Caco-2 (cell line): ENCODE measurements at places on chromosomes 16 and 17.
A peak's percentile ranks its signal among the peaks of the same experiment; 100 is the strongest.

- no peak for DNase-seq
Observed at GRCh38 chr17:82237083-82237745, 8.4 kb downstream of the SLC16A3 start.

DNA sequence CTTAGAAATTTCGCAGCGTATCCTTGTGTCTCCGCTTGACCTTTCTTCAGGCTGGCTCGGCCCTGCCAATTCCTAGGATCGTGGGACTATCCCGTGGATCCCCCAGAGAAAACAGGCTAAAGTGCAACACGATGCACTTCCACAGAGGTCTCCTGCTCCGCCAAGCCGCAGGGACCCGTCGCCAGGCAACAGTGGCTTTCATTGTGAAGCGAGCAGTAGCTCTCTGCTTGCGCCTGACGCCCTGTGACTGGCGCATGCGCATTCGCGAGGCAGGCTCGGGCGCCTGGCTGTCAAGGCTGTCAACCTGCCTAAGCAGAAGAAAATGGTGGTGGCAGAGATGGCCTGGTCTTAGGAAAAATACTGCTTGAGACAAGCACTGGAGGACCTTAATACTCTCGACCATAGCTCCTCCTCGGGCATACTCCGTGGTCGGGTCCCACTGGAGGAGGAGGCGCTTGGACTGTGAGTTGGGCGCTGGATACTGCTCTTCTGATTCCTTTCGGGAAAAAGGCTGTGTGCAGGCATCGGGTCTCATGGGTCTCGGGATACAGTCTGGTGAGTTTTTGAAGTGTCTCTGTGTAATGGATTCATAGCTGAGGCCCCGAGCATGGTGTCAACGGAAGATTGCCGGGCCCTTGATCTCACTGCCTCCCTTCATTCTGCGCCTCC lies 2336.1 kb downstream of the TP53TG3F start:
- no peak for DNase-seq

DNA sequence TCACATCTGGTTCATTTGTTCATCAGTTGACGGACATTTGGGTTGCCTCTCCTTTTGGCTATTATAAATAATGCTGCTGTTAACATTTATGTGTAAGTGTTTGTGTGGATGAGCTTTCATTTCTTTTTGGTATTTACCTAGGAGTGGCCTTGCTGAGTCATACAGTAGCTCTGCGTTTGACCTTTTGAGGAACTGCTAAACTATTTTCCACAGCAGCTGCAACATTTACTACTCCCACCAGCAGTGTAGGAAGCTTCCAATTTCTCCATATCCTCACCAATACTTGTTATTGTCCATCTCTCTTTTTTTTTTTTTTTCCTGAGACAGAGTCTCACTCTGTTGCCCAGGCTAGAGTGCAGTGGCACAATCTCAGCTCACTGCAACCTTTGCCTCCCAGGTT lies 20.7 kb upstream of the PLCG2 start:
- DNase-seq: no peak

DNA sequence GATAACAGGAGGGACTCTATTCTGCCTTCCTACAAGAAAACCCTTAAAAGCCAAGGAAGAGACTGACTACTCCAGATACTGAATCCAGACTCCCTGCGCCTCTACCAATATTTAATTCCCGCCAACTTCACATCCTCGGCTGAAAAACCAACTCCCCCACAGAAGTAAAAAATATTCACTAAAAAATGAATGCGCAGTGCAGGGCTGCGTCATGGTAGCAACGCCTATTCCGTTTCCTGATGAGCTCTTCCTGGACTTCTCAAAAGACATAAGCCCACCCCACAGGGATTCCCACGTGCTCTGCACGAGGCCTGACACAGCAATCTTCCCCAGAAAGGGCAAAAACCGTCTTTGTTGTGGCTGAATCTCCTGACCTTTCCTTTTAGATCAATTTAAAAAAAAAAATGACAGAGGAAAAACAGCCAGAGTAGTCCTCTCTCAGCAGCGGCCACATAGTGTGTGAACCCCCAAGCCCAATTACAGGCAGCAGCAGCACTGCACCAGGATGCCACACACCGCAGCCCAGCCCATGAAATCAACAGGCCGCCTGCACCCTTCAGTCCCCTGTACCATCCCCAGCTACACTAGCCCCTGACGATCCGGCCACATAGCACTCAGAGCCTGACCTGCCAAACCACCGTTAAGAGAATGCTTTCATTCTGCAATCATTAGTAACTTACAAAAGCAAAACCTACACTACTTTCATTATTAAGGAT lies 23.9 kb downstream of the KLHDC4 start:
- no peak for DNase-seq

- DNase-seq: no peak
Observed at GRCh38 chr16:81280393-81280792, 34.4 kb upstream of the GAN start.

DNA sequence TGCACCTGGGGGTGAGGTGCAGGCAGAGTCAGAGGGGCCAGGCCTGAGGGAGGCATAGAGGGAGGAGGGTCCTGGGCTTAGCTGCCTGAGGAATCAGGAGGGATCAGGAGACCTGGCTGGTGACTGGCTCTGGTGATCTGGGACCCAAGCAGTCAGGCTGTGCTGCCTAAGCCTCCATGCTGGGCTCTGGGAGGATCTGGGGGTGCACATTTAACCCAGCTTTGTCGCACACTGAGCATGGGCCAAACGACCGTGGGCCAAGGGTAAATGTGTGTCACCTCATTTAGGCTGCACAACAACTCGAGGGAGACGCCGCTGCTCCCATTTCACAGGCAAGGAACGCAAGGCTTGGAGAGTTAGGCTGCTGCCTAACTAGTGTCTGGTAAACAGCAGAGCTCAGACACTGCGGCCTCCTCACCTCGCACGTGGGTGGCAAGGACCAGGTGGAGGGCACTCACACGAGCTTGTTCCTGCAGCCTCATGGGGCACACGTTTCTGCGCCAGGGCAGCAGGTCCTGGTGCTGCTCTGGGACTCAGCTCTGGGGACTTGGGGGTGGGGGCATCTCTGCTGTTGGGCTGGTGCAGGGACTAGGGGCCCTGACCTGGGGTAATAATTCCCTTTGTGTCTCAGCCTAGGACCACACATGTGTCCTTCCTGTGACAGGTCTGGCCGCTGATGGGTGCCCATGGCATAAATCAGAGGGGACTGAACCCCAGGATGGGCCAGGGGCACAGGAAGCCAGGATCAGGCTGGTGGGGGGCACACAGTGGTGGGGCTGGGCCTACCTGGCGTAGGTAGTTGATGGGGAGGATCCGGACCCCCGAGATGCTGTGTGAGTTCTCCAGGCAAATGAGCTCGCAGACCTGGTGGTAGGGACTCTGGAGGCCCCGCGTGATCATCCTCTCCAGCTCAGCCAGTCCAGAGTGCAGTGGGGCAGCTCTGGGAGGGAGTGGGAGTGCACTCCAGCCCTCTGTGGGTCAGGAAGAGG lies 18.7 kb downstream of the TMEM235 start:
- DNase-seq: no peak

GRCh38 chr16:19481296-19481695 lies 40.6 kb downstream of the GDE1 start:
- DNase-seq: no peak

GRCh38 chr17:70767102-70767701 lies 597.9 kb downstream of the KCNJ2 start:
- no peak for DNase-seq

DNA sequence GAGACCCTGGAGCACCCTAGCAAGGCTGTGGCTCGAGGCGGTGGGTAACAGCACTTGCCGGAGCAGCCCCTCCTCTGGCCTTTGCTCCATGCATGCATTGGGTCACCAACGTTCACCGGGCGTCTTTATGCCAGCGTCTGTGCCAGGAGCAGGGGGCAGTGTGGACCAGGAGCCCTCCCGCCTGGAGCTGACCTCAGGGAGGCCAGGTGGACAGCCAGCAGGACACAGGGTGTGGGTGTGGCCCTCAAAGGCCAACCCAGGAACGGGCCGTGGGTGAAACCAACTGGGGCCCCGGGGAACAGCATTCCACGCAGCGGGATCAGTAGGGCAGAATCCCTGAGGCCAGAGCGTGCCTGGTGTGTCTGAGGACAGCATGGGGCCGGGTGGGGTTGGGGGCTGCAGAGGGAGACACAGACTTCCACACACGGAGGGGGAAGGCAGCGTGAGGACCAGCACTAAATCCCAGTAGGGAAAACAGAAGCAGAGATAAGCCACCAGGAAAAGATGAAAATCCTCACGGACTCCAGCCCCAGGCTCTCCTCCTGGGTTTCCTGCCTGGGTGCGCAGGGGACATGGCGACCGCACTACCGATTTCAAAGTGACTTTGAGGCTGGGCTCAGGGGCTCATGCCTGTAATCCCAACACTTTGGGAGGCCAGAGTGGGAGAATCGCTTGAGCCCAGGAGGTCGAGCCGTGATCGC lies 2.9 kb upstream of the CD7 start:
- no peak for DNase-seq

DNA sequence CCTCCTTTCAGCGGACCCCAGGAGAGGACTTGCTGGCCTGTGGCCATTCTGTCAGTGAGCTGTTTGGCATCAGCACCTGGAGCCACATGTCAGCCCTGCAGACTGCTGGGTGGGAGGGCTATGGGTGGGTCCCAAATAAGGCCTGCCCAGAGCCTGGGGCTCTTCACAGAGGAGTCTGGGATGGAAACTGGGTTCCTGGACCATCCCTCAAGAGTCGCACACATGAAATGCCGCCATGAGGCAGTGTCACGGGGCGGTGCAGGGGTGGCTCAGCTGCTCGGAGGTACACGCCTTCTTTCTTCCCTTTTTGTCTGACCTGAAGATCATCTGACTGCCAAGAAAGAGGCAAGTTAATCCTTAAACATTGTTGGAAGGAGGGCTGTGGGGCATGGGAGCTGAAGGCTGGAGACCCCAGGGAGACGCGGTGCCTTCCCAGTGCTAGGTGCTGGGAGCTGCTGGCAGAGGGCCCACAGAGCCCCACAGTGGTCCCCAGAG lies 14.8 kb downstream of the MPRIP start:
- DNase-seq: peak; percentile 32

DNA sequence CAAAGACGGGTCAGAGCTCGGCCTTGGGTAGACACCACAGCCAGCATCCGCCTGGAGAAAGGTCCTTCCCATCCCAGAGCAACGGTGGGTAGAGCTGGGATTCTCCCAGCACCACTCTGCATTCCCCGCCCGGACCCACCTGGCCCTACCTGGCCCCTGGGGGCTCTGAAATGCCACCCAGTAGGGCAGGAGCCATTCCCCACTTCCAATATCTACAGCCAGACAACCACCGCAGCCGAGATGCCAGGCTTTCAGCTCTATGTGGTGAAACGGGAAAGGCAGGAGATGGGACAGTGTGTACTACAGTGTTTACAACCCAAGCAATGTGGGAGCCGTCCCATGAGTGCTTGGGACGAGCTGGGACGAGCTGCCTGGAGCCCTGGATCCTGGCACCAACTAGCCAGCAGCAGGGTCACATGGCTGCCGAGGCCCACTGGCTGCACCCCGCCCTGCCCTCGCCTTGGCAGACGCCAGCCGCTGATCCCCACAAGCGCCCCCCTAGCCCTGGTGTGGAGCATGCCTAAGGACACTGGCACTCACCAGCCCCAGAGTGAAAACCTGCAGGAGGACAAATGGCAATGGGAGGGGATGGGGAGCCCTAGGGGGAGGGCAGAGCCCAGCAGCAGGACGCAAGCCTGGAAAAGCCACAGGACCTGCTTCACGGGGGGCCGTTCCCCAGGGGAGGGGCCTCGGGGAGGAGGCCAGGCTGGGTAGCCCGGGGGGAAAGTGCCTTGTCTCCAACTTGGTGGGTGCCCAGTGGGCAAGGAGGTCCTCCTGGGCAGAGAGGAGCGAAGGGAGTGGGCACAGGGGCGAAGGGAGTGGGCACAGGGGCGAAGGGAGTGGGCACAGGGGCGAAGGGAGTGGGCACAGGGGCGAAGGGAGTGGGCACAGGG lies 13.5 kb downstream of the TMC6 start:
- DNase-seq: no peak

- DNase-seq: no peak
Observed at GRCh38 chr17:18378205-18378505, 577 bp downstream of the EVPLL start.

- peak; percentile 69 for DNase-seq
Observed at GRCh38 chr17:13024526-13025257, 6.9 kb upstream of the ELAC2 start.

GRCh38 chr17:63474174-63474573 lies 2.7 kb upstream of the ACE start:
- DNase-seq: no peak

GRCh38 chr16:85912211-85912974 lies 13.4 kb downstream of the IRF8 start:
- no peak for DNase-seq

- DNase-seq: no peak
Observed at GRCh38 chr17:41298458-41299135, 4.1 kb downstream of the KRTAP29-1 start.

- DNase-seq: no peak
Observed at GRCh38 chr16:57897053-57897784, 73.7 kb downstream of the CNGB1 start.

- no peak for DNase-seq
Observed at GRCh38 chr16:64924086-64924485, 197.8 kb downstream of the CDH11 start.

- no peak for DNase-seq
Observed at GRCh38 chr17:43587647-43588046, 41.5 kb upstream of the ETV4 start.

DNA sequence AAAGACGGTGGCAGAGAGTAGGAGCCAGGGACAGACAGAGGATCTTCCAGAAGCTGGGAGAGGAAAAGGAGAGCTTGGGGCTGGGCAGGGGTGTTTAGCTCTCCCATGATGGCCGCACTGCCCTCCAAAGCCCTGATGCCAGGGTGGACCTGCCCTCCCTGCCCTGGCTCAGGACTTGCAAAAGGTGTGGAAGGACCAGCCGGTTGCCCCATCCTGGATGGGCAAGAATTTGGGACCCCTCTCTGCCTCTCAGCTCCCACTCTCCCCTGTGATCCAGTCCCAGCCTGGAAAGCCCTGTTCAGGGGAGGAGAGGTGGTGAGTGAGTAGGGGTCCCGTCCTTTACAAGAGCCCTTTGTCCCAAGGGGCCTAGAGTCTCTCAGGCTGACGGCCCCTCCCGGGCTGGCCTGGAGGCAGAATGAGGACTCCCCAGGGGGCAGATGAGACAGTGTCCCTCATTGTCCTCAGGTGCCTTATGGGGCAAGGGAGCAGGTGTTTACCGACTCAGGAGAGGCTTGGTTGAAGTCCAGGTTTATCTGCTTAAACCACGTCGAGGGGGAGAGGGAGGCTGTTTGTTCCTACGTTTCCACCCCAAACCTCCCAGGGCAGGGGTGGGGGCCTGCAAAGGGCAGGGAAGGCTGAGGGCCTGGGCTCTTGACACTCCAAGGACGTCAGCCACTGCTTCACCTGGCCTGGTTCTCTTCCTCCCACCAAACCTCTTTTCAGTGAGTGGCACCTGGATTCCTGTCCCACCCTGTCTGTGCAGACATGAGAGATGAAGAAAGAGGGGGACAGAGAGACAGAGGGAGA lies 19.3 kb upstream of the ITGA3 start:
- DNase-seq: no peak

- peak; percentile 74 for DNase-seq
Observed at GRCh38 chr17:50547736-50548083, 736 bp downstream of the SPATA20 start.
